ENCODE measurements at places on chromosomes 6 and 20.
A peak's percentile ranks its signal among the peaks of the same experiment; 100 is the strongest.

DNA sequence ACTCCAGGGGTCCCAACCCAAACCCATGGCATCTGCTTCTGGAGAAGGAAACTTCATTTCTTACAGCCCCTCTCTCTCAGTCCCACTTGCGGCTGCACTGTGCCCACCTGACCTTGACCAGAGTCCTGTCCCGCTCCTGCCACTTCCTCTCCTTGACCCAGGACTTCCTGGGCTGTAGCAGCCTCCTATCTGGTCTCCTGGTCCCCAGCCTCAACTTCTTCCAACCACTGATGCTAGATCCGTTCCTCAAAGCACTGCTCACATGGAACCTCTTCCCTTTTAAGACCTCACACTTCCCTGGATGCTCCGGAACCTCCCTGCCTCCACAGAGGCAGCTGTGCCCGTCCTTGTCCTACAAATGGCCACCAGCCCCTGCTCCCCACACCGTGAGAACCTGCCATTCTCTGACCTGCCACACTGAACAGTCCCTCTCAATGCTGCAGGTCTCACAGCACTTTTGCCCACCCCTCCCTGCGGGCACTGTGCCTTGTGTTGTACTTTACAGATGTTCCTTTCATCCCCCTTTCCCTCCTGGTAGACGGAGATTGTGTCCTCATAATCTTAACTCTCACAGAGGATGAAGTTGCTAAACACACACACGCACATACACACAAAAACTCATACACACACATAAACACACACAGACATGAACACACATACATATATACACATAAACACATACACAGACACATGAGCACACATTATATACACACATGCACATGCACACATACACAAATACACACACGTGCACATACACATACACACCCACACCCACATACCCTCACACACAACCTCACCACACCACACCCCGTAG lies 59.6 kb upstream of the NXT1 start:
- H3K27ac ChIP-seq: no peak overlapping the region
- DNase-seq: no peak
- no peaks in the 10 kb centered on the region for H3K4me1 ChIP-seq
- H3K4me3 ChIP-seq: no peak overlapping the region
- peaks cover 49% of the 10 kb centered on the region for H3K27me3 ChIP-seq

GRCh38 chr20:17909869-17910321 lies 58.7 kb downstream of the SNX5 start:
- no peak overlapping the region for H3K4me3 ChIP-seq
- peaks cover 46% of the 10 kb centered on the region for H3K27me3 ChIP-seq
- no peaks in the 10 kb centered on the region for H3K4me1 ChIP-seq
- DNase-seq: no peak
- no peaks in the 10 kb centered on the region for H3K36me3 ChIP-seq

- no peak overlapping the region for H3K4me3 ChIP-seq
- no peaks in the 10 kb centered on the region for H3K27me3 ChIP-seq
- H3K27ac ChIP-seq: no peak overlapping the region
Measured at GRCh38 chr6:130537447-130537846, 171.6 kb downstream of the TMEM200A start.

- no peak overlapping the region for H3K4me3 ChIP-seq
- no peaks in the 10 kb centered on the region for H3K4me1 ChIP-seq
- peaks cover 3% of the 10 kb centered on the region for H3K36me3 ChIP-seq
Measured at GRCh38 chr6:39850736-39851297, 58.6 kb downstream of the DAAM2 start.

- H3K4me3 ChIP-seq: no peak overlapping the region
- no peak overlapping the region for H3K27ac ChIP-seq
- DNase-seq: no peak
- no peaks in the 10 kb centered on the region for H3K36me3 ChIP-seq
- peaks cover 5% of the 10 kb centered on the region for H3K4me1 ChIP-seq
Measured at GRCh38 chr6:3380344-3381232, 76.3 kb downstream of the SLC22A23 start.

DNA sequence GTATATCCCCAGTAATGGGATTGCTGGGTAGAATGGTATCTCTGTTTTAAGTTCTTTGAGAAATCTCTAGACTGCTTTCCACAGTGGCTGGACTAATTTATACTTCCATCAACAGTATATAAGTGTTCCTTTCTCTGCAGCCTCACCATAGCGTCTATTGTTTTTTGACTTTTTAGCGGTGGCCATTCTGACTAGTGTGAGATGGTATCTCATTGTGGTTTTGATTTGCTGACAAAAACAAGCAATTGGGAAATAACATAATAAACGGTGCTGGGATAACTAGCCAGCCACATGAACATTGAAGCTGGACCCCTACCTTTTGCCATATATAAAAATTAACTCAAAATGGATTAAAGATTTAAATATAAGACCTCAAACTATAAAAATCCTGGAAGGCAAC lies 14.2 kb downstream of the OR2A4 start:
- H3K36me3 ChIP-seq: no peaks in the 10 kb centered on the region
- H3K27ac ChIP-seq: no peak overlapping the region
- no peaks in the 10 kb centered on the region for H3K27me3 ChIP-seq
- no peak overlapping the region for H3K4me3 ChIP-seq

- peak overlapping the region; percentile 82 for H3K27ac ChIP-seq
- peaks cover 10% of the 10 kb centered on the region for H3K4me1 ChIP-seq
- peak overlapping the region; percentile 53 for H3K4me3 ChIP-seq
- no peaks in the 10 kb centered on the region for H3K27me3 ChIP-seq
- DNase-seq: peak; percentile 21
Measured at GRCh38 chr20:37007898-37008649, 56.6 kb upstream of the SAMHD1 start.

DNA sequence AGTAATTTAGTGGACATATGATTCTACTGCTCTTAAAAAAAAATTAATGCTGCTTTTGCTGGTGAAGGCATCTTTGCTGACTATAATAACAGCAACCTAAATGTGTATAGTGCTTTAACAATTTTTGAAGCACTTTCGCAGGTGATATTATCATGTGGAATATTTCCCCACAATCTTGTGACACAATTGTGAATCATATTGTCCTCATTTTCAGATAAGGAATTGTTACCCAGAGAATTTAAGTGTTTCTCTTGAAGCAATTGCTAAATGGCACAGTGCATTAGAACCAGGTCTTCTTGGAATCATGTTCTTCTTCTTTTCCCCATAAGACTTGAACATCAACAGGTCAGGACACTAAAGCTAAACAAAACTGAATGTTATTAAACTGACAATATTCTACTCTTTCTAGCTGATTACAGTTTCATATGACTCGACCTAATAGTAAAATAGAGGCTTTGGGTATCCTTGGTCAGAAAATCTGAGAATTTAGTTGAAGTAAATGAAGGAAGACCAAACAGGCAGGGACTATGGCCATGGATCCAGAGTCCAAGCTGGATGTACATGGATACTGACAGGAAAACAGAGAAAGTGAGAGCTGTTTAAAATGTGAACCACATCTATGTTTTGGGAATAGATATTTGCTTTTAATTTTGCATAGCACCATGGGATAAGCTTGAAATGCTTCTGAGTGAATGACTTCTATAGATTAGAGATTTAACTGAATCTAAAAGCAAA lies 121.8 kb upstream of the SLC35B3 start:
- H3K4me3 ChIP-seq: no peak overlapping the region
- H3K4me1 ChIP-seq: no peaks in the 10 kb centered on the region
- H3K27me3 ChIP-seq: no peaks in the 10 kb centered on the region

GRCh38 chr20:46174469-46175126 lies 56.5 kb downstream of the CD40 start:
- H3K27me3 ChIP-seq: peaks cover 72% of the 10 kb centered on the region
- H3K4me1 ChIP-seq: no peaks in the 10 kb centered on the region
- H3K4me3 ChIP-seq: no peak overlapping the region
- DNase-seq: peak; percentile 57
- no peaks in the 10 kb centered on the region for H3K36me3 ChIP-seq
- no peak overlapping the region for H3K27ac ChIP-seq

DNA sequence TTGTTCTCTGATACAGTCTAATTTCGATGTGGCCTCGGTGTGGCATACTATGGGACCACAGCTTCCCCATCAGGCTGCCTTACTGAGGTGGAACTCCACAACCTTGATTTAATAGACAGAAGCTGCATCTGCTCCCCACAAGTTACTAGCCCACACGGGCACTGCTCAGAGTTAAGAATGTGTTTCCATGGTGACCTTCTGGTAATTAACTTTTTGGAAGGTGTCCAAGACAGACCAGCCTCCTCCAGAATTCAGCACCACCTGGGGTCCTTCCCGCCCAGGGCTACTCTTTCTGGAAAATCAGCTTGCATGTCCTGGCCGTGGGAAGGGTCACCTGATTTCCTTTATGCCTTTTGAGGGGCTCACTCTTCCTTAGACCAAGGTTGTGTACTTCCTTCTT lies 48.7 kb upstream of the CDH4 start:
- no peak for DNase-seq
- no peak overlapping the region for H3K27ac ChIP-seq
- no peaks in the 10 kb centered on the region for H3K36me3 ChIP-seq

DNA sequence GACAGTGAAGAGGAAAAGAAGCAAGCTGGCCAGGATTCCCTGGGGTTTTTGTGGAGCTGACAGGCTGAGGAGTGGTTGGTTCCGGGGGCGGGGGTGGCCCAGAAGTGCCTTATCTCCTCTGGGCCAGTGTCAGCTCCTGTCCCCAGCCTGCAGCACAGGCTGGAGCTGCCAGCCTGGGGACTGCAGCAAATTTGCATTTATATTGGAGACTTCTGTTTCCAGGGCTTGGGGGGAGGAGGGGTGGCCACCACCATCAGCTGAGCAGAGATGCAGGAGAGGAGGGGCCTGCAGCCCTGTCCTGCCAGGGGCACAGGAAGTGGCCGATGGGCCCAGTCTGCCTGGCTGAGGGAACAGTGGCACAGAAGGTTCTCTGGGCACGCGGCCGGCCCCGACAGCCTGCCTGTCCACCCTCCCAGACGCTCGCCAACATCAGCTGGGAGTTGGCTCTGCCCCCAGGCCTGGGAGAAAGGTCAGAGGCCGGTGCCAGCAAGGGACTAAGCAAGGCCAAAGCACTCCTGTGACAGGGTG lies 24.3 kb upstream of the SCRT2 start:
- H3K4me3 ChIP-seq: no peak overlapping the region
- peaks cover 7% of the 10 kb centered on the region for H3K36me3 ChIP-seq
- H3K27ac ChIP-seq: no peak overlapping the region
- no peaks in the 10 kb centered on the region for H3K4me1 ChIP-seq

DNA sequence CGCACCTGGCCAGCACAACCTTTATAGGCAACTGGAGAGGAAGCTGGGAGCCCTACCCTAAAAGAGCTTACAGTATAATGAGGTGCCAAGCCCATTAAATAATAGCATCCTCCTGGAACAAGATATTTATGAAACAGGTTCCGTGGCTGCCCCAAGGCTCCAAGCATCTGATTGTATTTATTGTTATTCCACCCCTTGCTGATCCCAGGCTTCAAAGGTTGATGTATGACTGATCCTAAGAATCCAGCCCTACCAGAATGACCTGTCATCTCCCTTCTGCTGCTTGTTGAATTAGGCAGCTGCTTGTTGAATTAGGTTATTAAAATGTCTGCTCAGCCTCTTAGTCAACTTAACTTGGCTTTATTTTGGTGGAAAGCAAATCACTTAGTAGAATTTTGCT lies 35.2 kb upstream of the SASH1 start:
- H3K36me3 ChIP-seq: no peaks in the 10 kb centered on the region
- H3K4me3 ChIP-seq: no peak overlapping the region
- no peak overlapping the region for H3K27ac ChIP-seq

- no peak for DNase-seq
- H3K27ac ChIP-seq: no peak overlapping the region
- H3K27me3 ChIP-seq: no peaks in the 10 kb centered on the region
- no peaks in the 10 kb centered on the region for H3K4me1 ChIP-seq
Measured at GRCh38 chr6:126526996-126527606, 187.2 kb downstream of the CENPW start.

GRCh38 chr6:68059899-68060298 lies 575.2 kb upstream of the ADGRB3 start:
- H3K27ac ChIP-seq: no peak overlapping the region
- H3K4me1 ChIP-seq: no peaks in the 10 kb centered on the region
- no peak overlapping the region for H3K4me3 ChIP-seq

DNA sequence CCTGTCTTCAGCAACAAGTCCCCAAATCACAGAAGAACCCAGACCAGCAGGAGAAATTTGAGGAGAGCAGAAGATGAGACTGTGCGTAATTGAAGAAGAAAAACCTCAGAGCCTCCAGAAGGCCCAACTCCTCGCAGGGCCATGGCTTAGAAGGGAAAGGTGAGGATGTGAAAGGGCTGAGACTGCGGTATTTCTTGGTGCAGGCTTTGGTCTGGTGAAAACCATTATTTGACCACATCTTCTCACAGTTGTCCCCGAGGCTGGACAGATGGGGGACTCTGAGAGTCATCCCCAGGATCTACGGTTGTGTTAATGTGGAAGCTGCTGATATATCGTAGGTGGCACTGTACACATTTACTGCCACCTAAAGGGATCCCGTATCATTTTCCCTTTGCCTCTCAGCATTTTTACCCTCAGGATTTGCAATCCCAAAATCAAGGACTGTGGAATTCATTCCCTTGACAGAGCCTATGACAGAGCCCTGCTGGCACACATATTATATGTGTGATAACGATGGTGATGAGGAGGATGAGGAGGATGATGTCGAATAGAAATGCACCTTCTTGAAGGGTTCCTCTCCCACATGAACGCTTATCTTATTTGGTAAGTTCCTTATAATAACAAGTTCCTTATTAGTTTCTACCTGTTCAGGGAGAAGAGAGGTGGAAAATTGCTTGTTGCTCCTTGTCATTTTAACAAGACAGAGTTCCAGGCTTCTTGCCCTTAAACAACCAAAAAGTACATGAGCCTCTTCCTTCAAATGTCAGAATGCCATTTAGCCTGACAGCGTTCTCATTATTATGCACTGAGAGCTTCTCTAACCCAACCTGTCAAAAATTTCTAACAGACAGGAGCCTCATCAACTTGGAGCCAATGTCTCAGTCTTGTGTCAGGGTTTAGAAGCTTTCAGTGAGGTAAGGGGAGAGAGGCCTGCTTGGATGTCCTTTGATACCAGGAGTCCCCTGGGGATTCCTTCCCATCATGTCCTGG lies 135.8 kb downstream of the PXDC1 start:
- no peak overlapping the region for H3K4me3 ChIP-seq
- H3K36me3 ChIP-seq: no peaks in the 10 kb centered on the region
- peaks cover 36% of the 10 kb centered on the region for H3K27me3 ChIP-seq
- no peaks in the 10 kb centered on the region for H3K4me1 ChIP-seq
- no peak overlapping the region for H3K27ac ChIP-seq

GRCh38 chr20:7696311-7696710 lies 243.9 kb downstream of the HAO1 start:
- DNase-seq: no peak
- no peak overlapping the region for H3K27ac ChIP-seq
- no peaks in the 10 kb centered on the region for H3K27me3 ChIP-seq
- no peaks in the 10 kb centered on the region for H3K4me1 ChIP-seq

- no peaks in the 10 kb centered on the region for H3K36me3 ChIP-seq
- H3K27me3 ChIP-seq: no peaks in the 10 kb centered on the region
- DNase-seq: no peak
- no peak overlapping the region for H3K27ac ChIP-seq
- H3K4me3 ChIP-seq: no peak overlapping the region
- peaks cover 3% of the 10 kb centered on the region for H3K4me1 ChIP-seq
Measured at GRCh38 chr20:18412221-18412901, 54.5 kb downstream of the DZANK1 start.

GRCh38 chr6:50608421-50608820 lies 104.9 kb upstream of the TFAP2D start:
- DNase-seq: no peak
- H3K36me3 ChIP-seq: no peaks in the 10 kb centered on the region
- no peaks in the 10 kb centered on the region for H3K27me3 ChIP-seq
